ENCODE measurements at places on chromosomes 5 and 9.
A peak's percentile ranks its signal among the peaks of the same experiment; 100 is the strongest.

DNA sequence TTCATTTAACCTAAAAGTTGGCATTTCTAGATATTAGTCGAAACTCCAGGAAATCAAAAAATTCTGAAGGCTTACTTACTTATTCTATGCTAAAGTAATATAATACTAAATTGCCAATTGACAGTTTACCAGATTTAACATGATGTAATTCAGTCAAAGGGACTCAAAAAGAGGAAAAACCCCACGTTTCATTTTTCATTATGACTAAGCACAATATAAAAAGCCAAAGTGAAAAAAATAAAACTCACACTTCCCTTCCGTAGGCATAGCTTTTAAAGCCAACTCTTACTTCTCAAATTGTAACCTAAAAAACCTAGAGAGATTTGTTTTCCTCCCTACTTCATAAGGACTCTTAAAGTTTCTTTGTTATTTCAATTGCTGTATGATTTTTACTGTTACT is 146.6 kb downstream of the RAPGEF6 start:
- no peak for DNase-seq

- DNase-seq, result no peak
These were observed 4.1 kb upstream of the NDFIP1 start for GRCh38 chr5:142104491-142104890.

GRCh38 chr9:27590651-27591050 is 17.4 kb upstream of the C9orf72 start:
- no peak for DNase-seq

DNA sequence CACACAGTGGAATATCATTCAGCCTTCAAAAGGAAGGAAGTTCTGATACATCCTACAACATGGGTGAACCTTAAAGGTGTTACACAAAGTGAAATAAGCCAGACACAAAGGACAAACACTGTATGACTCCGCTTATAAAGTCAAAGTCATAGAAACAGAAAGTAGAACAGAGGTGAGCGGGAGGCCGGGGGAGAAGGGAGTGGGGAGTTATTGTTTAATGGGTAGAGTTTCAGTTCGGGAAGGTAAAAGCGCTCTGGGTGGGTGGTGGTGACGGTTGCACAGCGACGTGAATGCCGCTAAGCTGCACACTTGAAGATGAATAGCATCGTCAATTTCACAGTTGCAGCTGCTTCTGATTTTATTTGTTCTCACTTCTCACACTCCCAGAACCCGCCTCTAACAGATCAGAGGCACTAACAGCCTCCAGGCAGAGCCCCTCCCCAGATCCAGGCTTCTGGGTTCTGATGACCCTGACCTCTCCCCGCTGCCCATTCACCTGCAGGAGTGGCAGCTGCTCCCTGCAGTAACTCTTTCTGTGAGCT is 34.1 kb downstream of the BNIP1 start:
- DNase-seq, result no peak

- peak; percentile 34 for DNase-seq
These were observed 3.3 kb downstream of the RNF20 start for GRCh38 chr9:101536938-101537337.

DNA sequence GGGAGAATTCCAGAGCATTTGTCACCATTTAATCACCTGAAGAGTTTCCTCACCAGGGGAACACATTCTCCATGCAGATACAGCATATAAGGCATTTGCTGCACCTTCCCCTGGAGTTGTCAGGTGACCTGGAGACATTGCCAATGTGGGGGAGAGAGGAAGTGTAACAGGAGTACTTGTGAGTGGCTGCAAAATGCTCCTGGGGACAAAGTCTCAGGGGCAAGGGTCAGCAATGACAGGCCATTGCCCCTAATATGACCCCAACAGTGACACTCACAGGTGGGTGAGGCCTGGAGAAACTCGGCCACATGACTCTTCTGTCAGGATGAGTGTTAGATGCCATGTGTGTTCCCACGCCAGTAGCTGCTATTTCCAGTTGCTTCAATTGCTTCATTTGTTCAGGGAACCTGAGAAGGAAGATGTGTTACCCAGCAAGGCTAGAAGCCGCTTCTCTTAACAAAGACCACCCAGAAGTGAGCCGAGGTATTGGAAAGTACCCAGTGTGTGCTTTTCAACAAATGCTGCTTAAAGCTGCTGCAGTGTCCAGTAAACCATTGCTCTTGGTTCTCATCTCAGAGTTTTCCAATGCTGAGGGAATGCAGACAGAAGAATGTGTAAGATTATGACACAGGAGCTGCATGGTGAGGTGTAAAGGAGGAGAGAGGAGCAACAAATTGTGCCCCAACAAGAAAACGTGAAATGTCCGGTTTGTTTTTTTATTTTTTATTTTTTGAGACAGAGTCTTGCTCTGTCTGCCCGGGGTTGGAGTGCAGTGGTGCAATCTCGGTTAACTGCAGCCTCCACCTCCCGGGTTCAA is 128.2 kb upstream of the SLC44A1 start:
- no peak for DNase-seq

- DNase-seq, result no peak
These were observed 132.9 kb downstream of the SIL1 start for GRCh38 chr5:139065306-139065705.

- DNase-seq, result no peak
These were observed 249.7 kb upstream of the TMEM161B start for GRCh38 chr5:88518131-88519016.

GRCh38 chr5:36778336-36778735 is 98.2 kb upstream of the NIPBL start:
- DNase-seq, result no peak

DNA sequence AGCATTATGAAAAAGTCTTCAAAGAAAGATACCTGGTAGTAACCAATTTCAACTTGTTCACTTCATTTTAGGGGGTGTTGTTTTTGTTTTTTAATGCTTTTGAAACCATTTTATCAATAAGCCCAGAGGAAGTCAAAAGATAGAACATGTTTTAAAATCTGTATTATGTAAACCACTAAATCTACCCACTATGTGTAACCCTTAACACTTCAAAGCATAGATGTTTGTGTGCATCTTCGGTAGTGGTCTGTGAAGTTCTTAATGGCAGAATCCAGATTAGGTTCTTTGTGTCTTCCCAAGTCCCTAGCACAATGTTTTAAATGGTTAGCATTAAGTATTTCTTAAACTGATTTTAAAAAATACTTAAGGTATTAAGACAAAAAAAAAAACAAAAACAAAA is 6.3 kb downstream of the PLAA start:
- DNase-seq, result no peak

DNA sequence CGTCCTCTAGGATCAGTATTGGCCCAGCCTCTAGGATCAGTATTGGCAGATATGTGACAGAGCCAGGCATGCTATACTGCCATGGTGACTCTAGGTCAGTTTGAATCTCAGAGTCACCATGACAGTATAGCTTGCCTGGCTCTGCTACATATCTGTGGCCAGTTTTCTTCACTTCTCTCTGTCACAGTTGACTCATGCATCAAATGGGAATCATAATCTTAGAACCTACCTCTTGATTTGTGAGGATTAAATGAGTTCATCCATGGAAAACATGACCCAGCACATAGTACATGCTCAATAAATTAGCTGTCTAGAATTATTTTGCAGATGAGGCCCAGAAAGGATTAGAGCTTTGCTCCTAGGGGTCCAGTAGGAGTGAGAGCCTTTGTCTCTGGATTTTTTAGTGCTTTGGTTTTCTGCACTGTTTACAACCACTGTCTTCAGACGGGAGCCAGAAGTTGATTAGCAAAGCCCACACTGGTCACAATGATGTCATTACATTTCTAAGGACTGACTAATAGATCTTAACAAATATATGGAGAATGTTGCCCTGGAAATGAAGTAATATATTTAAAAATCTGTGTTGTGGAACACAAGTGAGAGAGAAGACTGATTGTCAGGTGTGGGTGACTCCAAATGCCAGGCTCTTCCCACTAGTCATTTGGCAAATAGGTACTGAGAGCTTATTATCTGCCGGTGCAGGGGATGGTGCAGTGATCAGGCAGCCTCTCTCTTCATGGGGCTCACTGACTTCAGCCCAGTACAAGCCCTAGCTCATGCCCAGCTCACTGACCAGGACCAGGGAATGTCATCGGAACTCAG is 76.0 kb downstream of the COL15A1 start:
- DNase-seq, result no peak

DNA sequence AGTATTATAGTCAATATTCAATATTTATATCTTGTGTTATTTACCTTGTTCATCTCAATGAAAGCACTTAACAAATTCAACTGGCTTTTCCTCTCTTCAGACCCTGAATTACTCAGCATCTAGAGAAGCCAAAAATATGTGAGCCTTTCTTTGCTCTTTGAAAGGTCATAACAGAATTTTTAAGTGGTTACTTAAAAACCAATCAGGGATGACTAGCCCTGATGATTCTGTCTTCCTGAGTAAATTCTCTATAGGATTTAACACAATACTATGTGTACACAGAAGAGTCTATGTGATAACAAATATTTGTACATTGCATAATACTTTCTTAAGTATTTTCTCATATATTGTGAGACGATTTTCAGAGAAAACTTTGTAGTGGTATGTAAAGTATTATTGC is 546.3 kb downstream of the MAT2B start:
- no peak for DNase-seq

DNA sequence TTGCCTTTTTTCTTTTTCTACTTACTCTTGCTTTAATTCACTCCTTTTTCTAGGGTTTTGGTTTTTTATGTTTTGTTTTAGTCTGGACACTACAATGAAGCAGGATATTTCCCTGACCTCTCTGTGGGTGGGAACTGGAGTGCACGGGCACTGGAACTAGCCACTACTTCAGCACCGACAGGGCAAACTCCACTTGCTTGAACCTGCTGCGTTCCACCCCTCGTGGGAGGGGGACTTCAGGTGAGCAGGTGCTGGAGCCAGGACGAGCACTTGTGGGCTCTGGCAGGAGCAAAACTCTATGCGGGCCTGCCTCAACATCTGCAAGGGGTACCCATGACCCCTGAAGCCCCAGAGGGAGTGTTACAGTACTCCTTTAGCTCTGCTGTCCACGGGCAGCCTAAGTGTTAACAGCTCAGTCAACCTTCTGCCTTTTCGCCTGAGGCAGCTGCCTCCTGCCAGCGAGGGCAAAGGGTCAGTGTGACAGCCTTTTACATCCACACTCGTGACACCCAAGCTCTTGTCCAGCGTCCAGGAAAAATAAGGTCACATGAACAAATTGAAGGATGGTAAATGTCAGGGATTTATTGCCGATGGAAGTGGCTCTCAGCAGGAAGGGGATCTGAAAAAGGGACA is 144.1 kb upstream of the NFIL3 start:
- no peak for DNase-seq

- DNase-seq, result no peak
These were observed 25.5 kb downstream of the NUP188 start for GRCh38 chr9:128972956-128973355.

DNA sequence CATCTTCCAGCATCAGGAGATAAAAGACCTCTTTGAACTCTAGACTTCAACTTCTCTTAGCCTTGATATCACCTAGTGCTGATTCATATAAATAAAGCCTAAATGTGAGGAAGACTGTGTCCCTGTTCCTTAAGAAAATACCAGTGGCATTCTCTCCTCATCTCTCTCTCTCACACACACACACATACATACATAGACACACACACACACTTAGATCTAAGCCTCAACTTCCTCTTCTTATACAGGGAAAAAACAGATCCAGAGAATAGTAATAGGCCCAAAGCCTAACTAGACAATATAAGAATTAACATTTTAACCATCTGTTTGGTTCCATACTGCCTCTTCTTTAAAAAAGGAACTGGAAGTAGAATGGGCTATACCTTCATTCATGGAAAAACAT is 195.3 kb upstream of the NR4A3 start:
- no peak for DNase-seq

DNA sequence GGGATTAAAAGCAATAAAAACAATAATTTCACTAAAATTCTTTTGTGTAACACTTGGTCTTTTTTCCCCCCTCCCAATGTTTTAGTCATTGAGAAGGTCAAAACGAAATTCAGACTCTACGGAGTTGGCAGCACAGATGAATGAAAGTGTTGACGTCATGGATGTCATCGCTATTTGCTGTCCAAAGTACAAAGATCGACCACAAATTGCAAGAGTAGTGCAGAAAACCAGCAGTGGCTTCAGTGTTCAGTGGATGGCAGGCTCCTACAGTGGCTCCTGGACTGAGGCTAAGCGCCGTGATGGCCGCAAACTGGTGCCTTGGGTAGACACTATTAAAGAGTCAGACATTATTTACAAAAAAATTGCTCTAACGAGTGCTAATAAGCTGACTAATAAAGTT is 184.7 kb downstream of the CPLANE1 start:
- DNase-seq, result no peak

- DNase-seq, result no peak
These were observed 125.1 kb upstream of the COL5A1 start for GRCh38 chr9:134516464-134516863.

GRCh38 chr5:6359555-6360322 is 18.6 kb downstream of the MED10 start:
- DNase-seq, result no peak

GRCh38 chr5:16992006-16992405 is 55.9 kb upstream of the MYO10 start:
- no peak for DNase-seq

DNA sequence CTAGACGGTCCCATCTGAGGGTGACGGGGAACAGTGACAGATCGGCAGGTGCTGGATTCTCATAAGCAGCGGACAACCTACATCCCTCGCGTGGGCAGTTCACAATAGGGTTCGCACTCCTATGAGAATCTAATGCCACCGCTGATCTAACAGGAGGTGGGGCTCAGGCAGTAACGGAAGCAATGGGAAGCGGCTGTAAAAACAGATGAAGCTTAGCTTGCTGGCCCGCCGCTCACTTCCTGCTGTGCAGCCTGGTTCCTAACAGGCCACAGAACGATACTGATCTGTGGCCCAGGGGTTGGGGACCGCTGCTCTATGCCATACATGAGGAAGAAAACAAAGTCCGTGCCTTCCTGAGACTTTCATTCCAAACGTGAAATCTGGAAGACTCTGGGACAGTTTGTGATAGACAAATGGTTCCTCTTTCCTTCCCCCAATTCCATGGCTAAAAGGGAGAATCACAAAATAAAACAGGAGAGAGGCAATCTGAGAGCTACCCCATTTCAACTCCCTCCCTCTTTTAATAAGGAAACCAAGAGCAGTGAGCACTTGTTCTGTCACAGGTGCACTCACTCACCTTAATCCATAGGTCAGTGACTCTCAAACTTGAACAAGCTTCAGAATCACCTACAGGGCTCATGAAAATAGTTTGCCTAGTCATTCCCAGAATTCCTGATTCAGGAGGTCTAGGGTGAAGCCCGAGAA is 12.1 kb downstream of the PDCL start:
- no peak for DNase-seq

DNA sequence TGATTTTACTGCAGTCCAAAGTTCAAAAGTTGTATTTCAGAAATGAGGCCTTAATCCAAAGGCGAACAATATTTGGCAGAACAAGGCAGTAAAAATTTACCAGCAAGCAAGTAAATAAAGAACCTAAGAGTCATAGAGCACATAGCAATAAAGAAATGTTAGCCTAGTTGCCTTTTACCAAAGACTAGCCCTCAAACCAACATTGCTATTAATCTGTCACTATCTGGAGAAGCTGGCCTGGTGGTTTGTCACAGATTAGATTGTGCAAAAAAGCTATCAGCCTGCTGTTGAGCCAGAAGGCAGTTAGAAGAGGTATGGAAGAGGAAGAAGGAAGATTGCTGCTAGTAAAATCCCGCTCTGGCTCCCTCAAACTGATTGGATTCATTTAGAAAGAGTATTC is 304.7 kb upstream of the KLF4 start:
- DNase-seq, result peak; percentile 71

GRCh38 chr5:106303911-106304310 is 1366.8 kb downstream of the EFNA5 start:
- no peak for DNase-seq
